ENCODE measurements at places on chromosomes 5 and 9. TPM values are rescaled to one million over a fixed set of nuclear protein-coding genes. Genes with fewer than 3 reads are reported as not detected.

GRCh38 chr5:11760934-11761603, 143.2 kb downstream of the CTNND2 start:
- no peak for DNase-seq

- DNase-seq, result no peak
Observed at GRCh38 chr9:995192-995591, 18.7 kb downstream of the DMRT3 start.

DNA sequence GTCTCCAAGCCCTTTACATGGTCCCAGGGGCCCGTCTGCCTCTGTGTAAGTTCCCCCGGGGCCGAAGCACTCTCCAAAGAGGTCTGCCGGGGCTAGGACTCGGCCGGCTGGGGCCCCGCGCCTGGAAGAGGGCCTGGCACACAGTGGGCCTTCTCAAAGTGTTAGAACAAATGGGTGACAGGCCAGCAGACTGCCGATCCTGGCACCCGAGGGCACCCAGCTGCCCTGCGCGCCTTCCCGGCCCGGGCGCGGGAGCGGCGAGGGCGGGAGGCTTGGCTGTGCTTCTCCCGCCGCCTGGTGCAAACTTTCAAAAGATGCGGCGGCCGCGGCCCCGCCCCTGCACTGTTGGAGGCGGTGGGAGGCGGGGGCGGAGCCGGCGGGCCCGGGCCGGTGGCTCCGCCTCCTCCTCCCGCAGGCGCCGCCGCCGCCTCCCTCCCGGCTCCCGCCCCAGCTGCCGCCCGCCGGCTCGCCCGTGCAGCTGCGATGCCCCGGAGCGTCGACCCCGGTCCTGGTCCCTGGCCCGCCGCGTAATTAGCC, at the start of gene NEURL1B:
Gene NEURL1B, plus strand, starts transcription at position 442 of the 537 bp plus-strand sequence. CDS start 144 bp downstream, outside the sequence.
- DNase-seq, result peak; percentile 91

SUSD1 gene
- 63.6 TPM for total RNA-seq

CACNA1B gene
- 31.4 TPM for total RNA-seq

DNA sequence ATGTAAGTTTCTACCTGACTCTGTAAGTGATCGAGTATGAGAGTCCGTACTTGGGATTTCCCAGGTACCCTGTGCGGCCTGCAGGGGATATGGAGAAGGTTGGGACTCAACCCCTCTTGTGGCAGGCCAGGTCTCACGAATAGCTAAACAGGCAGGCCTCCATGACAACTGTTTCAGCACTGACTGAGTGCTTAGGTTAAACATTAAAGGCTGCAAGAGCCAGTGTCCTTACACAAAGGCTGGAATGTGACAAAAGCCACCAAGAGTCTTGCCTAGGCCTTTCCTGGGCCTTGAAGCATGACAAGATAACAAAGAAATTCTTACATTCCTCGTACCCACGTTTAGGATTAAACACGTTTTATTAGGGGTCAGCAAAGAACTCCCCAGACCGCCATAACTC, 58.6 kb downstream of the THBS4 start:
- DNase-seq, result no peak

DNA sequence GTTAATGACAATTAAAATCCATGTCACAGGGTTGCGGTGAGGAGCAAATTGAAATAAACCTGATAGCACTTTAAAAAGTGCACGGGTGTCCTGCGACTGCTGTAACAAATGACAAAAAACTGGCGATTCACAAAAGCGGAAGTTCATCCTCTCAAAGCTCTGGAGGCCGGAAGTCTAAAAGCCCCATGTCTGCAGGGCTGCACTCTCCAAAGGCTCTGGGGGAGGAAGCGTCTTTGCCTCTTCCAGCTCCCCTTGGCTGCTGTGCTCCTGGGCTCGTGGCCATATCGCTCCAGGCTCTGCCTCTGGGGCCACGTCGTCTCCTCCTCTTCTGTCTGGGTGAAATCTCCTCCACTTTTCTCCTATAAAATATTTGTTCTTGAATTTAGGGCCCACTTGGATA, 273.9 kb upstream of the IRX2 start:
- DNase-seq, result no peak

DNA sequence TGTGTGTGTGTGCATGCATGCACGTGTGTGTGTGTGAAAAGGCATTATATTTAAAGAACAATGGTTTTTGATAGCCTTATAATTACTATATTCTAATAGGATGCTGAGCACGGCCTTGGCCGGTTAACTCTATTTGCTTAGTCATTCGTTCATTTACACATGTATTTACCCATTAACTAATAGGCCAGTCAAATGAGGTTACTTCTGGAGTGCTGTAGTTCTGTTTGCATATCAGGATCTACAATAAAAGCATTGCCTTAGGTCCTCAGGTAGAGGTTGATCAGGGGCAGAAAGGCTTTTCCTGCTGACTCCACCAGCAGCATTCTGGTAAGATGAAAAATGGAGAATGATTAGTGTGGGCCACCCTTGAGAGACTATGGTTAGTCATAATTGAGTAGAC, 219.0 kb downstream of the COMMD10 start:
- no peak for DNase-seq

CARTPT gene
- 2.9 TPM for total RNA-seq

- DNase-seq, result no peak
Observed at GRCh38 chr9:137351781-137352501, 49.9 kb upstream of the NRARP start.
